Right lung (tissue), 10 donors: ENCODE measurements at places on chromosomes 3 and 15. TPM values are rescaled to one million over a fixed set of nuclear protein-coding genes. Genes with fewer than 3 reads are reported as not detected.

Gene SPATA12
- polyA plus RNA-seq: not detected

Gene THBS1
- 127 TPM for polyA plus RNA-seq

Gene RTP1
- polyA plus RNA-seq: not detected

Gene NTRK3
- polyA plus RNA-seq: 7.6 TPM

Gene PLA2G4D
- polyA plus RNA-seq: 0.18 TPM

Gene DAZL
- polyA plus RNA-seq: not detected

Gene RGMA
- 12.9 TPM for polyA plus RNA-seq

Gene TCF12
- polyA plus RNA-seq: 161 TPM

Gene FAIM
- 27.7 TPM for polyA plus RNA-seq

GRCh38 chr15:37112171-37112570 is 11.8 kb upstream of the MEIS2 start:
- no peak for DNase-seq

- DNase-seq: no peak
Measured at GRCh38 chr3:180284331-180285110, 247.8 kb upstream of the PEX5L start.

DNA sequence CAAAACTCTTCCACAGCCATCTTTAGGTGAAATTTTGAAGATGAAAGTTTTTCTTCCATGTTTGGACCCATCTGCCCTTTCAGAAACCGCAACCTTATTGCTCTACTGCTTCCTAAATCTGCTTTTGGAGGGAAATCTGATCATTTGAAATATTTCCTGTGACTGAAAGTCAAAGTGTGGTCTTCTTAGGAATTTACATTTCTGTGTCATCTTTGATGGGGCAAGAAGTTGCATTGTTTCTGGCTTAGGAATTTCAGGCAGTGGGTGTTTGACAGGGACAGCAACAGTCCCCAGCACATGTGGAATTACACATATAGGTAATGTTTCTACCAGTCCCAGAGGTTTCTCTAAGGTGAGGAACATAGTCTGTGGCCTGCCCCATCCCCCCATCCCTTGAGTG is 5.3 kb upstream of the TYRO3 start:
- DNase-seq: no peak

DNA sequence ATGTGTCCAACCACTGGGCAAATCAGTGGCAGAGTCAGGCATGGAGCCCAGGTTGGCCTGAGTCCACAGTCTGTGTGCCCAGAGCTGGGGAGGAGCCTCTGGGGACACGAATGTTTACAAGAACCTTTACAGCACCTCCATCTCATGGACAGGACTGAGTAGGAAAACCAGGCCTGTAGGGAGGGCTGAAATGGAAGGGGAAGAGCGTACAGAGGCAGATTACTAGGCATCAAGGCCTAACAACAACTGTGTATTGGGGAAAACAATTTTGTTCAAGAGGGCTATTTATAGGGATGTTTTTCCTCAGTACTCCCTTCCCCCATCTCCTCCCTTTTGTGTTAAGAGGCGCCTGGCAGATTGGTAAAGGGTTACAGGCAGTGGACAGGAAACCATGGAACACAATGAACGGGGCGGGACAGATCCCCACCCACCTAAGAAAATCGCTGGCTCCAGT is 15.1 kb upstream of the ARHGAP31 start:
- DNase-seq: no peak

GRCh38 chr3:47536221-47536891 is 22.8 kb upstream of the ELP6 start:
- DNase-seq: no peak

GRCh38 chr15:38536201-38536676 is 28.4 kb downstream of the RASGRP1 start:
- DNase-seq: no peak

- no peak for DNase-seq
Measured at GRCh38 chr3:140103166-140103565, 168.2 kb downstream of the CLSTN2 start.

GRCh38 chr15:95152741-95153140 is 921.4 kb downstream of the MCTP2 start:
- no peak for DNase-seq

GRCh38 chr3:34012102-34012461 is 213.7 kb downstream of the PDCD6IP start:
- no peak for DNase-seq

- no peak for DNase-seq
Measured at GRCh38 chr3:3553236-3553635, 246.0 kb upstream of the LRRN1 start.

DNA sequence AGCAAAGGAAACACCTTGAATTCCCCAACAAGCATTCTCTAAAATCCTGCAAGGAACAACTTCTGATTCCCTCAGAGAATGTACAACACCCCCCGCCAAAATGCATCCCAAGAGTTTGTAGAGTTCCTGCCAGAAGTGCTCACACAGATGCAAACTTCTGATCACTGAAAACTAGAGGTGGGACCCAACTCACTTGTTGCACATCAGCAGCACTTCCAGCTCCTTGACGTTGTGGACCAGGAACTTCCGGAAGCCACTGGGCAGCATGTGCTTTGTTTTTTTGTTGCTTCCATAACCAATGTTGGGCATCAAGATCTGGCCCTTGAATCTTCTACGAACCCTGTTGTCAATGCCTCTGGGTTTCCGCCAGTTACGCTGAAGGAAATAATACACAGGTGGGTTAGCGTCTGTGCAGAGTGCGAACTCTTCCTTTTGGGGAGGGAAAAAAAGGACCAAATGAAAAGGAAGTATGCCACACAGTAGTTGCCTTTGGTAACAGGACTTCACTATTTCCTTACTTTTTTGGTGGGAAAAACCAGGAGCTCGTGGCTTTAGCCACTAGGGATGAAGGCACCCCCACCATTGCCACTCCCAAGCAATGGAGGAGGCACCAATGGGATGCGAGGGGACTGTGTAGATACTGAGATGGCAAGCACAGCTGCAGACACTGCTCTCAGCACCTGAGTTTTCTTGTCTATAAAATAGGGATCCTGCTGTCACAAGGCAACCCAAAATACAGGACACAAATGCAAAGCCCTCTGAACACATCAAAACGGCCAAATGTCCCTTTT is 2.0 kb downstream of the RPL32 start:
- no peak for DNase-seq

DNA sequence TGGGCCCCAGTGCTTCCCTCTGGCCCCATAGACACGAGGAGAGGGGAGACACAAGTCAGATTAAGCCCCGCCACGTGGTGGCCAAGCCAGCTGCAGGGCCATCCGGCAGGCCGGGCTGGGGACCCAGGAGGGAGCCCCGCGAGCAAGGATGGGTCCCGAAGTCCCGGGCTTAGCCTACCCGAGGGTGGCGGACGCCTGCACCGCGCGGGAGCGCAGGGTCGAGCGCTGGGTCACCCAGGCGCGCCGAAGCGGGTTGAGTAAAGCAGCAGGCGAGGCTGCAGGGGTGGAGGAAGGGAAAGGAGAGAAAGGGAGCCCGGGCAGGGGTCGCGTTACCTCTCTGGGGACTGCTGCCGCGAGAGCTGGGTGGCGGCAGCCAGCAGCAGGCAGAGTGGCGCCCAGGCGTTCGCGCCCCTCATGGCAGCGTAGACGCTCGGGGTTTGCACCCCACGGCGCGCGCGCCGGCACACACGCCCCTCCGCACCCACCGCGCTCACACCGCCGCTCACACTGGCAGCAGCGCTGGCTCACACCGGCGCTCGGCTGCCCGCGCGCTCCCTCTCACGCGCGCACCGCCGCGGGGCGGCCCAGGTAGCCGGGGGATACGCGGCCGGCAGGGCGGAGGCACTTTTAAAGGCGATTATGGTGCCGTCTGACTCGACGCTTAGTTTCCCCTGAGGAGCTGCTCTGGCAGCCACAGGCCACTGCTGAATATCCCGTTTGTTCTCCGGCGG is at the start of gene PCOLCE2:
PCOLCE2 (minus strand) TSS at position 603 of the 731 bp plus-strand sequence; CDS start at position 416, 187 bp downstream.
- DNase-seq: peak; percentile 43

- no peak for DNase-seq
Measured at GRCh38 chr3:175404621-175405020, 545.5 kb downstream of the NAALADL2 start.

DNA sequence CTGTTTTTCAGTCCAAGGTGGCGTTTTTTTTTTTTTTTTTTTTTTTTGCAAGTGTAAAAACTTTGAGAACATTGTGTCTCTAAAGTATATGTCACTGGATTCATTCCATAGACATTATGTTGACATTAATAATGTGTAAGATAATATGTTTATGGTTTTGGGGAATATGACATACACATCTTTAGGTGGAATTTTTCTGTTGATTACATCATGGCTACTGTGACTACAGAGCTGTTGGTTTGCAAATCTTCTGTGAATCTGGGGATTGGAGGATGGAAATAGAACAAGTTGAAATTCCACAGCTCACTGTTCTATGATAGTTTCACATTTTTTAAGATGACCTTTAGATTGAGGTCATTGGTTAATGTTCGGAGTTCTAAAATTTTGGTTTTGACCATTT is 24.4 kb upstream of the PLSCR2 start:
- DNase-seq: no peak

- no peak for DNase-seq
Measured at GRCh38 chr3:71087143-71088018, 496.1 kb downstream of the FOXP1 start.

DNA sequence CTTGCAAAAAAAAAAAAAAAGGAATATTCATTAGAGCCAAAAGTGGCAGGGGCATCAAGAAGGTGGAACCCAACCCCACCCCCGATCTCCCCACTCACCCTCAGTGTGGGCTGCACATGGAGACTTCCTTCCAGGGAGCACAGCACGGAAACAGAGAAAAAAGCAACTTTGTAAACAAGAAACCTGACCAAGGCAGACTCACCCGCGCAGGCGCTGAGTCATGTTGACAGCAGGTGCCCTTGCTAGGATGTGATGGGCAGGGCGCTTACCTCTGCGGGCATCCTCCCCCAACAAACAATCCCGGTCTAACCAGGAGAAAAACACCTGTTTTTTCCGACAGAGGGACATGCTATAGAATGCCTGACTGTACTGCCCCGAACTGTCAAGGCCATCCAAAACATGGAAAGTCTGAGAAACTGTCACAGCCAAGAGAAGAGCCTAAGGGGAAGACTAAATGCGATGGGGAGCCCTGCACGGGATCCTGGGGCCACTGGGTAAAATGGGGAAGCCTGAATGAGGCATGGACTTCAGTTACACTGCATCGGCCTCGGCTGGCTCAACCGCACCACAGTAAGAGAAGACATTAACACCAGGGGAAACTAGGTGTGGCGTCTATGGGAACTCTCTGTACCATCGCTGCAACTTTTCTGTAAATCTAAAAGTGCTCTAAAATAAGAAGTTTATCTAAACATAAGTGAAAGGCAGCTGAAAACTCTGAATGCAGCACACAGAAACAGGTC is 66.7 kb upstream of the GATA2 start:
- DNase-seq: no peak

DNA sequence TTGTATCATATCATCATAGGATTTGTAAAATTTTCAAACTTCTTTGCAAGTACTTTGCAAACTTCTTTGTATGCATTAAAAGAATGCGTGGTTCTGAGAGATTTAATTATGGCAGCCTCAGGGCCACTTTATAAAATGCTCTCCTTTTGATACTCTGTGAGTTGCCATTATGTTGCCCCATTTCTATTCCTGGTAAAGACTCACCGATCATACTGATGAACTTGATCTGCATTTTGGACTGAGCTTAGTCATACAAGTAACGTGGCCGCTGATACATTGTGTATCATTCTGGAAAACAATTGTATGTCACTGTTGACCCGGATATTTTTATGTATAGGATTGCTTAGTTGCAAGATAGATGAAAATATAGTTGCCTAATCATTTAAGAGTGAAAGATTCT is 38.8 kb downstream of the AKAP13 start:
- no peak for DNase-seq
